Activated naive CD4-positive, alpha-beta T cell treated with Interleukin-2 at 50 U/mL for 16 hours (primary cell): ENCODE measurements at places on chromosomes 6 and 20.

DNA sequence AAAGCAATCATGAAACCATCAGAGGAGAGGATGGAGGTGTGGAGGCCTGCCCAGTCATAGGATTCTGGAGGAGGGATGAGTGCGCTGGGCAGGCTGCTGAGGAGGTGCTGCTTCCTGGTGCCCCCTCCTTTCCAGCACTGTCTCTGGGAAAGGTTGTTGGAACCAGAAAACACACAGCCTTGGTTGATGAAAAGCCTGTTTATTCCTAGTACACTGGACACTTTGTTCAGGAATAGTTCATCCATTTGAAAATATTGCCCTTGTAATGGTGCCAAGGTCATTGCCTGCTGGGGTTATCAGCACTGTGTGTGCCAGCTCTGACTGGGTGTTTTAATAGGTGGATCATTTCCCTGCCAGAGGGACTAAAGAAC is 83.7 kb upstream of the ARMC2 start:
- DNase-seq = no peak

- no peak for DNase-seq
Observed at GRCh38 chr6:13559968-13560650, 14.3 kb upstream of the SIRT5 start.

- no peak for DNase-seq
Observed at GRCh38 chr20:57259938-57260921, 6.2 kb downstream of the BMP7 start.

- DNase-seq = no peak
Observed at GRCh38 chr6:77633471-77633870, 19.4 kb upstream of the MEI4 start.

DNA sequence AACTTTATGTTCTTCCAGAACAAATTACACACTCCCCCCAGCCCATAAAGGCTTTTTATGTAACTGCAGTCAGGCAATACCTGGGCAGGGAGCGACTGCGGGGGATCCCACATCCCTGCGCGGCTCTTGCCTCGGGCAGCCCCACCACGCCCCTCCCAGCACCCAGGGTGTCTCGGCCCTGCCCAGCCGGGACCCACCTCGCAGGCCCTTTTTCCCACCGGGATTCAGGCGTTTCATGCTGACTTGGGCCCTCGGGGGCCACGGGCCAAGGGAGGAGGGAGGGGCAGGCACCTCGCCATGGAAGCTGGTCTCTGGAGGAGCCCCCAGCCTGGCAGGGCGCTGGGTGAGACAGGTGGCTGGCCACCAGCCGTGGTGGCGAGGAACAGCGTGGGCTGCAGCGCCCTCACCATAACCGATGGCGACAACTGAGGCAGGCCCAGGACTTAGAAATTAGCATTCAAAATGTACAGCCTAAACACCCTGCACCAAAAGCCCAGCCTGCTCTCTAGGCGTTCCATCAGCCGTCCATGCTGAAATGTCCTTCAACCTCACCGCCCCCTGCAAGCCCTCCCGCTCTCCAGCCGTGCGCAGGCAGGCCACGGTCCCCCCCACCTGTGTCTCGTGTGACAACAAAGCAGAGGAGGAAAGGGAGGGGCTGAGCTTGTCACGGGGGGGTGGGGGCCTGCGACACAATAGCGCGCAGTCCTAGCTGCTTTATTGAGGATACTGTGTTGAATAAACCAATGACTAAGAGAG is 15.1 kb upstream of the FOXC1 start:
- no peak for DNase-seq

DNA sequence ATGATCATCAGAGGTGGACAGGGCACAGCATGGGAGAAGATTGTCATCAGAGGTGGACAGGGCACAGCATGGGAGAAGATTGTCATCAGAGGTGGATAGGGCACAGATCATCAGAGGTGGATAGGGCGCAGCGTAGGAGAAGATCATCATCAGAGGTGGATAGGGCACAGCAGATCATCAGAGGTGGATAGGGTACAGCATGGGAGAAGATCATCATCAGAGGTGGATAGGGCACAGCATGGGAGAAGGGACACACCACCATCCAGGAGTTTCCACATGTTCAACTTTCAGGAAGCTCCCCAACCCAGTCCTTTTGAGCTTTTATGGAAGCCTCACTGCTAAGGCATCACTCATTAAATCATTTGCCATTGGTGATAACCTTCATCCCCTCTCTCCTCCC is 104.1 kb downstream of the MAP7 start:
- no peak for DNase-seq

GRCh38 chr20:5513975-5514516 is 197.3 kb upstream of the PROKR2 start:
- DNase-seq = no peak

- DNase-seq = no peak
Observed at GRCh38 chr6:105152880-105153279, 26.9 kb downstream of the POPDC3 start.

- DNase-seq = no peak
Observed at GRCh38 chr6:100084991-100085364, 91.0 kb upstream of the MCHR2 start.

DNA sequence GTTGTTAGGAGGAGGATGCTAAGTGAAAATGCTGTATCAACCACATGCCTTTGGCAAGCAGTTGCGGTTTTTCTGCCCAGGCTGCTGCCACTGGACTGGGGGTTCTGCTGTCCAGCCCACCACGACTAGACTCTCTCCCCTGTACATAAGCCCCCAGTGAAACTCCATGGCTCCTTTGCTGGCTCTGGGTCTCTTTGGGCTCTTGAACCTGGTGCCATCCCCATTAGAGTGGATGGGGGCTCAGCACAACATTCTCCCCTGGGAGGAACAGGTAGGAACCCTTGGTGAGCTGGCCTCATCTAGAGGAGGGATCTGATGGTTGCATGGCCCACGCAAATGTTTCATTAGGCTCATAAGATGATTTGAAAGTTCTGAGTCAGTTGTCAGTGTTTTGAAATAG is 204.8 kb upstream of the KCNG1 start:
- no peak for DNase-seq

GRCh38 chr6:168896321-168896720 is 357.3 kb downstream of the THBS2 start:
- DNase-seq = no peak

DNA sequence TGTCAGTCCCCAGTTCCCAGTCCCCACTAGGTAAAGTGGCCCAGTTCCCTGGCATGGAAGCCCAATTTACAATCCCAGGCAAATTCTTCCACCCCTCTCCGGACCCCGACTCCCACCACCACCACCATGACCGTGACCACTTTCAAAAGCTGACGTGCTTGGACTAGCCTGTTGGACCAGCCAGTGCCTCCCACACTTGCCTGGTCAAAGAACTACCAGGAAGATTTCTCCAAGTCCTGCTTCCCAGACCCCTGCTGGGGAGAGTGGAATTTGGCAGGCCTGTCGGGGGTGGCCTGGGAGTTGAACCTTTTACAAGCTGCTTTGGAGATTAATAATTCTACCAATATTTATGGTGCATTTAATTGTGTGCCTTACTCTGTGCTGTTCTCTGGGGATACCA is 1.4 kb upstream of the PTPRT start:
- no peak for DNase-seq

DNA sequence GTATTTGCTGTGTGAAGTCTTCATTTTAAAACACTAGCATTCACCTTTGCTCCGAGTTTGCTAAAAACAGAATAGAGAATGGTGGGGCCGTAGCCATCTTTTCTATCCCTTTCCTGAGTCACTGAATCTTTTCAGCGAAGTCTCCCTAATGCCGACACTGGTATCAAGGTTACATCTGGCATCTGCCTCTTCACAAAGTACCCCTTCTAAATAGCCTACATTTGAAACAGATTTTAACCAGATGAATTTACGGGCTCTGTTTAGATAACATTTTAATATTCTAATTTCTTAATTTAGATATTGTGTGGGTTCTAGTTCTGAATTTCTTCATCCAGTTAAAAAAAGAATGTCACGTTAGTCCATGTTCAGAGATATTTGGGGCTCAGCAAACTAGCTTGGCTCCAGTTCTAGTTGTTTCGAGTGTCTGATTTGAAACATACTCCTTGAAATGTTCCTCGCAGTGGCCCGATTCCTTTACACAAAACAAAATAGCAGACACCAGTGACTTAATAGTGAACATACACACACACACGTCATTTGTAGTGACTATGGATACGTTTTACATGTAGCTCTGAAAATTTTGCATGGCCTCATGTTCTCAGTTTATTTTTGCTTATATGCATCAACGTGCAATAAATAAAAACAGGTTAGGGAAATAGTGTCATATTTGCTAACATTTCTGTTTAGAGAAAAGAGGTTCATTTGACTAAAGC is 15.1 kb downstream of the DSP start:
- DNase-seq = no peak

DNA sequence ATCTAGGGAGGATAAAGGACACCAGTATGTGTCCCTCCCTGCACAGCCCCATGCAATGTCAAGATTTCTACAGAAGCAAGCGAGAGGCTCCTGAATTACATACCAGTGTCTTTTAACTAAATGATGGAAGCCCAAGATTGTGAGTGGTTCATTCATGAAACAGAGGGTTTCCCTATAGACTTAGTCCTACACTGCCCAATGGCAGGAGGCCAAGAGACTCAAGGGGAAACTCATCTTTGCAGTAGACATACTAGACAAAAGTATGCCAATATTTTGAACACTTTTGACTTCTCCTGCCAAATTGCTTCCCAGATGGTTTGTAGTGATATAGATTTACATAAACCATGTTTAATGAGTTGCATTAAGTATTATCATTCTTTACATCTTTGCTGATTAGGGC is 557.2 kb upstream of the JAG1 start:
- no peak for DNase-seq

DNA sequence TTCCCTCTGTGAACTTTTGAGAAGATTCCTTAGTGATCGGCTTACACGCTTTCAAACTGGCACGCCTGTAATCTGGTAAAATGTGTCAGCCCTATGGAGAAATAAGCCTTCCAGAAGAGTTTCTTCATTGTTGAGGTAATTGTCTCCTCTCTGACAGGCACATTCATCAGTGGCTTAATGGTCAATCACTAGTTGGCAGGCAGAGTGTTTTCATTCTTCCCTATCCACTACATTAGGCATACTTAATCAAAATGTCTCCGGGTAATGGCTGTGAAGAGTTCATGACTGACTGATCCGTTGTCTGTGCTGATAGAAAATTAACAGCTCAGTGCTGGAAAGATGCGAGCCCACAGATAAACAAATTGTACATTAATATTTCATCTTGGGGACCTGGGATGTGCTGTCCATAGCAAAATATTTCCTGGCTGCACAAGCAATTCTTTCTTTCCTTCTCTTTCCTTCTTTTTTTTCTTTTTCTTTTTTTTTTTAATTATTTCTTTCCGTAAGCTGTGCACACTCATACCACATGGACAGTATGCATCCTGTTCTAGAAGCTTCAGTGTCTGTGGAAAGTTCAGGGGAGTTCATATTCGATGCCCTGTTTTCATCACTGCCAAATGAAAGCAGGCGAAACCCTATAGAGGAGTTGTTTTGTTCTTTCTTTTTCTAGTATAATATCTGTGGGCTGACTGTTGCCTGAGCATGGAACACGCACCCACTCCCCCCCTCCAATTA is 31.4 kb downstream of the TSHZ2 start:
- DNase-seq = no peak

GRCh38 chr6:108105571-108105970 is 31.0 kb upstream of the OSTM1 start:
- no peak for DNase-seq

DNA sequence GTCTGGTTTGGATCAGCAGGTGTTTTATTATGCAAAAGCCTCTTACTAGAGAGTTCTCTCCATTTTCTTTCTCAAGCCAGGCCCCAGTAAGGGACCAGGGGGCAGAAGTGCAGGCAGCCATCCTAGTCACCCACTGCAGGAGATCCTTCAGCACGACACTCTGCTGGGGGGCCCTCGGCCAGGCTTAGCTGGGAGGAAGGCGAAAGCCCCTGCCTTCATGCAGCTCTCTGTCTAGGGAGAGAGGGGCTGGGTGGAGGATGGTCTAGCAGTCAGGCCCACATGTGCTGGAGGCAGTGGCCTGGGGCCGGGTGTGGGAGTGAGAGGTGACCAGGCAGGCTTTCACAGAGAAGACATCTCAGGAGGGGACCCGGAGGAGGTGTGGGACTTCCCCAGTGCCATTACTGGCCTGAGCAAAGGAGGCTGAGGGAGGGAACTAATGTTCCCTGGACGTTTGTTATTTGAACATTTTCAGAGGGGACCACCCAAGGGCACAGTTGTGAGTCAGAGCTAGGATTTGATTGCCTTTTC is 33.5 kb upstream of the VSTM2L start:
- no peak for DNase-seq

DNA sequence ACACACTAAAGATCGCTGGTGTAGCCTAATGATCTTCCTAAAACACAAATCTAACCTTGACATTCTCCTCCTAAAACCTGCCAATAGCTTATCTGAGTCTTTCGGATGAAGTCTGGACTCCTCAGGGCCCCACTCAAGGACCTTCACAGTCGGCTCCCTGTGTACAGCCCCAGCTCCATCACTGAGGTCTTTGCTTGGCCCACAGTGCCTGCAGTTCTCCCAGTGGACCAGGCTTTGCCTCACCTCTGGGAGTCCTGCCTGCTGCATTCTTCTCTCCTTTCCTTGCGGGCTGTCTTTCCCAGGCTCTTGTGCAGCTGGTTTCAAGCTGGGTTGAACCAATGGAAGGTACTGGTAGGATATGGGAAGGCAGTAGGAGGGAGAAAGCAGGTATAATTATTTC is 122.6 kb upstream of the FERMT1 start:
- DNase-seq = no peak

- DNase-seq = no peak
Observed at GRCh38 chr20:24446811-24447210, 22.6 kb upstream of the SYNDIG1 start.

DNA sequence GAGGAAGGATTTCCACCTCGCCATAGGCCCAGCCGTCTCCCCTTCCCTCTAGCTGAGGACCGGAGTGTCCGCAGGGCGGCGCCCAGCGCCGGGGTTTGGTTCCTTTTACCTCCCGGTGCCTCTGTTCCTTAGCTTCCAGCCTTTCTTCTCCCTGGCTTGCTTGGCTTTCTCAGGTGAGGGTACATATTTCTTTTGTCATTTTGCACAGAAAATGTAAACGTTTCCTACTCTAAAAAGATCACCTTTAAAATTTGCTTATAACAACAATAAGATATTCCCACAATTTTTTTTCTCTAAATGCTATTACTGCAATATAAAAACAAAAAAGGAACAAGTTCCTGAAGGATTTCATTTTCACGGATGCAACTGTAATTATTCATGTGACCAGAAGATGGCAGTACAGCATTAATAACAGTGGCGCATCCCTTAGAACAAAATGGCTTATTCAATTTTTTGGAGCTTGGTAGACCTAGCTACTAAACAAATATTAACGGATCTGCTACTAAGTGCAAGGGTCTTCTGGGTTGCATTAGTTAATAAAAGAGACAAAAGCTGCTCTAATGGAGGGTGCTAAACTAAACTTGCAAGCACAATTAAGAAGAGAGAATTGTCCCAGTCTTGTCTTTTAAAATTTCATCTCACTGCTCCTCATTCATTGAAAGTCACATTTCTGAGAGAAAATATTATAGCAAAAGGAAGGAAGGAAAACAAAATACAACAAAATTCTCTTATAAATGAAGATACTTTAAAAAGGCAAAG is 172.9 kb downstream of the ADGRG6 start:
- no peak for DNase-seq

- DNase-seq = no peak
Observed at GRCh38 chr6:45611491-45611890, 233.8 kb upstream of the SUPT3H start.

- no peak for DNase-seq
Observed at GRCh38 chr20:48826069-48826468, 1.7 kb downstream of the PREX1 start.

GRCh38 chr6:88183471-88183870 is 17.3 kb upstream of the CNR1 start:
- DNase-seq = no peak
